ENCODE measurements at places on chromosomes 4 and X. TPM values are rescaled to one million over a fixed set of nuclear protein-coding genes. Genes with fewer than 3 reads are reported as not detected.

DNA sequence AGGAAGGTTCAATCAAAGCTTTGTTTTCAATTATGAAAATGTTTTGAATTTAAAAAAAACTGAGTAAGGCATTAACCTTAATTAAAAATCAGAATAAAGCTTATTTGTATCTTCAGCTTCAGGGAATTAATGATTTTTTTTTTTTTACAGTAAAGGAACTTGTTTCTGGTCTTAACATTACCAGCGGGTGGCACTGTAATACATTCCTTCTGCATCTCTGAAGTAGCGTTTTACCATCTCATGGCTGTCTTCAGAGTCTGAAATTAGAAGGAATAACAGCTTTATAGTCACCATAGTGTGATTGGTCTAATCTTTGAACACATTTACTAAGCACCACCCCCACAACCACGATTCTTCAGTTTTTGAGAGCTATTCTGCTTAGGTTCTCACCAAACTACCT is 102.6 kb downstream of the IL1RAPL2 start:
- DNase-seq = no peak

GRCh38 chr4:137635601-137636000 is 103.3 kb upstream of the PCDH18 start:
- DNase-seq = no peak

The PRRG3 gene
- total RNA-seq = 0.18 TPM

The XAGE1A gene
- not detected for total RNA-seq
